Myometrial cell (primary cell): ENCODE measurements at places on chromosomes 5 and 9. TPM values are rescaled to one million over a fixed set of nuclear protein-coding genes. Genes with fewer than 3 reads are reported as not detected.

PCDHGC5 gene
- 0.71 and 1.2 TPM in 2 replicates for total RNA-seq

BTNL3 gene
- total RNA-seq = not detected in 2 replicates

CSF1R gene
- total RNA-seq = 0.18 and 0.29 TPM in 2 replicates

TAF11L10 gene
- not detected in 2 replicates for total RNA-seq

KCNT1 gene
- total RNA-seq = not detected in 2 replicates

FABP6 gene
- total RNA-seq = not detected in 2 replicates

KLF9 gene
- 43.0 and 43.4 TPM in 2 replicates for total RNA-seq

VLDLR gene
- 3.5 and 4.6 TPM in 2 replicates for total RNA-seq

QRFP gene
- not detected in 2 replicates for total RNA-seq

EIF4E1B gene
- not detected in 2 replicates for total RNA-seq

ANKRD34B gene
- not detected in 2 replicates for total RNA-seq

CSF2 gene
- 3.0 TPM in 1 of 2 replicates, not detected in the other for total RNA-seq

MUSK gene
- 0.18 TPM in 1 of 2 replicates, not detected in the other for total RNA-seq

EXD3 gene
- 7.3 and 22.8 TPM in 2 replicates for total RNA-seq

HRCT1 gene
- total RNA-seq = 0.18 and 0.86 TPM in 2 replicates

IL17B gene
- not detected in 2 replicates for total RNA-seq

PHF24 gene
- not detected in 2 replicates for total RNA-seq
